ENCODE measurements at places on chromosomes 5 and 9. TPM values are rescaled to one million over a fixed set of nuclear protein-coding genes. Genes with fewer than 3 reads are reported as not detected.

The SEMA6A gene
- total RNA-seq, result 6.0 TPM

The TUBB4B gene
- total RNA-seq, result 232 TPM

The RXFP3 gene
- not detected for total RNA-seq

The GDNF gene
- 5.8 TPM for total RNA-seq

The ZCCHC10 gene
- total RNA-seq, result 66.4 TPM

The SPINK4 gene
- total RNA-seq, result not detected

The PCDHA11 gene
- total RNA-seq, result not detected

The FGF18 gene
- 0.21 TPM for total RNA-seq

The PDE6A gene
- not detected for total RNA-seq

The SCGB3A2 gene
- not detected for total RNA-seq

The GKAP1 gene
- 19.0 TPM for total RNA-seq

The PMPCA gene
- total RNA-seq, result 47.9 TPM

All from SJSA1 (cell line).